ENCODE measurements at places on chromosomes 4 and X.

- no peak for DNase-seq
Measured at GRCh38 chr4:187094144-187094543, 370.5 kb upstream of the FAT1 start.

GRCh38 chr4:116217781-116218180 is 867.6 kb downstream of the TRAM1L1 start:
- no peak for DNase-seq

DNA sequence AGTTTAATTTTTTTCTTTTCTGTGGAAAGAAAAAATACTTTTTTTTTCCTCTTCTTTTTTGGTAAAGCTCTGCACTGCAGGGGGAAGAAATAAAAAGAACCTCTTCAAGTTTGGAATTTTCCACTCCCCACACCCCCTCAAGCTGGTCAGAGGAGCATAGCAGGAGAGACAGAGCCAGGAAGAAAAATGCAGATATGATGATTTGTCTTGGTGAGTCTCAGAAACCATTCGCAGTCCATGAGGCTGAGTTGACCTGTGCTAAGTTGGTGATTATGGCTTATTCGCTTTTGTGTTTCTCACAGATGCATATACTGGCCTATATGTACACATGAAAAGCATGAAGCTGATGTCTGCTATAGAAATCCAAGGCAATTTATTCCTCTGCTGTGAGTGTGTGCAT is 205.9 kb downstream of the LDB2 start:
- no peak for DNase-seq

DNA sequence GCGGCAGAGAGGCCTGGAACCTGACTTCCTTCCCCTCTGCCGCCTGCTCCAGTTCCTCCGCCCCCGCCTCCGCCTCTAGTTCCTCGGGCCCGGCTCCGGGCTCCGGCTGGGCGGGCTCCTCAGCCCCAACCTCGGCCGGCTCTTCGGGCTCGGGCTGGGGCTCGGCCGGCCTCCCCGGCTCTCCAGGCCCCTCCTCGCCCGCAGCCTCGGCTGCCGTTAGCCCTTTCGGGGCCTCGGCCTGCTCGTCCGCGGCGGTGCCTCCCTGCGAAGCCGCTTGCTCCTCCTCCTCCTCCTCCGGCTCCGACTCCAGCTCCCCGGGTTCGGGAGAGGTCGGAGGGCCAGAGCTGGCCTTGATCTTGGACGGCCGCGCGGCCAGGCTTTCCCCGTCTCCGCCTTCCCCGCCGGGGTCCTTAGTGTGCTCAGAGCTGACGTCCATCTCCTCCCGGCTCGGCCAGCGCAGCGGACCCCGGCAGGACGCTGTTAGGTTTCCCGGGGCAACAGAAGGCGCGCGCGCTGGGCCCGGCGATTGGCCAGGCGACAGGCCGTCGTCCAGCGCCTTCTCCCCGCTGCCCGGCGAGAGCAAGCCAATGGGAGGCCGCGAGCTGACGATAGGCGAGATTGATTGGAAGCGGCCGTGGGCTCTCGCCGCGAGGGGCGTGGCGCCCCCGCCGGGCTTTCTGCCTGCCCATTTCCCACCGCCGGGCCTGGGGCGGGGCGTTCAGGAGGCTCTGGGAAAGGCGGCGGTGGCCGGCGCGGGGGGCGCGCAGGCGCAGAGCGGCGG is 479 bp upstream of the TADA2B start:
- DNase-seq = peak; percentile 91

DNA sequence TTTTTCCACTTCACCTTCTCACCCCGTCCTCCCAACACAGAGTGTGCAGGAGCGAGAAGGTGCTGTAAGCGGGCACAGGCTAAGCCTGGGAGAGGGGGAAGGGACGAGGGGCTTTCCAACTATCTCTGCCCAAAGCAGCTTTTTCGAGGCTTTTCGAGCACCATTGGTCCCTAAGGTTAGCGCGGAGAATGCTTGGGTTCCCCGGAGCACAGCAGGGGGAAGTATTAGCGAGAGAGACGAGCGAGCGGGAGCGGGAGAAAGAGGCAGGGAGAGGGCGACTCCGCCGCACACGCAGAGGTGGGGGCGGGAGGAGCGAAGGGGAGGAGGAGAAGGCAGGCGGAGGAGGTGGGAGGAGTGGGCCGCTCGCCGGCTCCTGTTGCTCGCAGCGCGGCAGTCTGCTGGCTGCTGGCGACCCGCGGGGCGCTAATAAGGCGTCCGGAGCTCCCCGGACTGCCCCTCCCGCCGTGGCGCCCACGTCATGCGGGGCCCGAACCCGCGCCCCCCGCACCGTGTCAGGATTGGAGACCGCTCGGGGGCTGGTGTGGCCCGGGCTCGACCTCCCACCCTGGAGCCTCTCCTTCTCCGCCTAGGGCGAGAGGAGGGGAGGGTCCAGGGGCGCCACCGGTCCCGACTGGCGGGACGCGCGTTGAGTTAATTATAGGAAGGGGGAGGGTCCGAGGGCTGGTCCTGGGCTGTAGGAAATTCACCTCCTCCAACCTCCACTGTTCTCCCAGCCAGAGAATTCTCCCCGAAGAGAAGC is at the start of gene ADAMTS3:
ADAMTS3 (minus strand) TSS at position 263 of the 760 bp plus-strand sequence. CDS start 459 bp downstream, outside the sequence.
- no peak for DNase-seq

DNA sequence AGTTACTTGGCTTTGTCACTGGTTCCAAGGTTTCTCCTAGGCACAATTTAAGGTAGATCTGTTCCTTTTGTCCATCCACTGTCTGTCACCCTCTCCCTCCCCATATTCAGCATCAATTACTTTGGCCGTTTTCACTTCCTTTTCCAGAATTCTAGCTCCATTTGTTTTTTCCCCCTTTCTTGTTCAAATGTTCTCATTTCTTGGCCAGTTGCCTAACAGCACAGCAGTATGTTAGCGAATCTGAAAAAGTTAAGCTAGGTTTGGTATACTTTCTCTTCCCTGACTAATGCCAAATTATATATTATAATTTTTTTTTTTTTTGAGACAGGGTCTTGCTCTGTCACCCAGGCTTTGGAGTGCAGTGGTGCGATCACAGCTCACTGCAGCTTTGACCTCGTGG is 409.1 kb upstream of the TEX13C start:
- DNase-seq = no peak

DNA sequence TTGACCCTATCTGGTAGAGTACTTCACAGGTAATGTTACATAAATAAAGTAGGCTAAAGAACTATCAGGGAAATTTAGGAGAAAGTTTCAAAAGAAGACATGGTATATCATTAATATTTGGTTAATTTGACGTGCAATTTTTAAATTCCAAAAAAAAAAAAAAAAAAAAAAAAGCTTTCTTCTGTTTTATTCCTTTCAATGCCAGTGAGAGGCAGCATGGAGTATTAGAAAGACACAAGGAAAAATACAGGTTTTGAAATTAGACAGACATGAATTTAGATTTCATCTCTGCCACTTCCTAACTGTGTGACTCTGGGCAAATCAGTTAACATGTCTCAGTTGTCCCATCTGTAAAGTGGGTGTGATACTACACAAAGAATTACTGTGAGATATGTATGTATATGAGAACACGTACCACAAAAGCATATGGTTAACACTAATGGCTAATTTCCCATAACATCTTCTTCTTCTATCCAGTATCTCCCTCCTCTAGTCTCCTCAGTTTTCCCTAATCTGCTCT is 132.5 kb downstream of the GPC3 start:
- no peak for DNase-seq

DNA sequence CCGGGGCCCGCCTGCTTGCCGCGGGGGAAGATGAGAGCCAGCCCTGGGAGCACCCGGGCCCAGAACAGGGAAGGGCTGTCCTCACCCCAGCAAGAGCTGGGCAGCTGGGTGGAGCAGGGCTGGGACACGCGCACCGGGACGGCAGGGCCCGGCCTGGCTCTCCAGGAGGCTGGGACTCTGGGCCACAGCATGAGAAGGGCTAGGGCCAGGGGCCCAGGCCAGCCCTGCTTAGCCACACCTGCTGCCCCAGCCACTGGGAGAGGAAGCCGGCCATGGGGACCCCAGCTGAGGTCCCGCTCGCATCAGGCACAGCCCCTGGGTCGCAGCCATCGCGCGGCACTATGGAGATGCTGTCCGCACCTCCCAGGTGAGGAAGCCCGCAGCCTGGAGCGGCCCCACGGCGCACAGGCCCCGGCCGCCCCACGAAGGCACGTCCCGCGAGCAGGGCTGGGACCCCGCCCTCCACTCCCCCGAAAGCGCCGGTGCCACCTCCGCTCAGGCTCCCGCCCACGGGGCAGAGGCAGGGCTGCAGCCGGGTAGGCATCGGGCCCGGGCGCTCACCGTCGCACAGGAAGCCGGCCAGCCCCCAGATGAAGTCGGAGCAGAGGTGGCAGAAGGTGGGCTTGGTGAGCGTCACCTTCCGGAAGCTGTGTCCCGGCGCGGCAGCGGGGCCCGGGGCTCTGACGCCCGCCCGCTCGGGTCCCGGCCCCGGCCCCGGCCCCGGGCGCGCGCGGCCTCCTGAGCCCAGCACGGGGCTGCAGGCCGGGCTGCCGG is 531 bp downstream of the DGKQ start:
- DNase-seq = no peak

DNA sequence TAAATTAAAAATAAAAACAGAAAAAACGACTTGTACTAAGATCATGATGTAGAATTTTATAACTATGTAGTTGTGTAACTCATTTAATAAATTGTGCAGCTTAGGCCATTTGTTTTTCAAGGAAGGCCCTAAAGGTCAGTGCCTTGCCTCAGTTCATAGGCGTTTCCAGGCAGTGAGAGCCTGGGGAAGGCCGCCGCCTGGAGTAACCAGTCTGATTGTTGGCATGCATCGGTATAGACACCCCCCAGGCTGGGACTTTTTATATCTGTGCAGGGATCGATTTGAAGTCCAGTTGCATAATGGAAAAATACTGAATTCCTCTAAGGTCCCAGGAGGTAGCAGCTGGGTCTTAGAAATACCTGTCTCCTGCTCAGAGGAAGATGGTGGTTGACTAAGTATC is 77.2 kb downstream of the TMEM131L start:
- no peak for DNase-seq

DNA sequence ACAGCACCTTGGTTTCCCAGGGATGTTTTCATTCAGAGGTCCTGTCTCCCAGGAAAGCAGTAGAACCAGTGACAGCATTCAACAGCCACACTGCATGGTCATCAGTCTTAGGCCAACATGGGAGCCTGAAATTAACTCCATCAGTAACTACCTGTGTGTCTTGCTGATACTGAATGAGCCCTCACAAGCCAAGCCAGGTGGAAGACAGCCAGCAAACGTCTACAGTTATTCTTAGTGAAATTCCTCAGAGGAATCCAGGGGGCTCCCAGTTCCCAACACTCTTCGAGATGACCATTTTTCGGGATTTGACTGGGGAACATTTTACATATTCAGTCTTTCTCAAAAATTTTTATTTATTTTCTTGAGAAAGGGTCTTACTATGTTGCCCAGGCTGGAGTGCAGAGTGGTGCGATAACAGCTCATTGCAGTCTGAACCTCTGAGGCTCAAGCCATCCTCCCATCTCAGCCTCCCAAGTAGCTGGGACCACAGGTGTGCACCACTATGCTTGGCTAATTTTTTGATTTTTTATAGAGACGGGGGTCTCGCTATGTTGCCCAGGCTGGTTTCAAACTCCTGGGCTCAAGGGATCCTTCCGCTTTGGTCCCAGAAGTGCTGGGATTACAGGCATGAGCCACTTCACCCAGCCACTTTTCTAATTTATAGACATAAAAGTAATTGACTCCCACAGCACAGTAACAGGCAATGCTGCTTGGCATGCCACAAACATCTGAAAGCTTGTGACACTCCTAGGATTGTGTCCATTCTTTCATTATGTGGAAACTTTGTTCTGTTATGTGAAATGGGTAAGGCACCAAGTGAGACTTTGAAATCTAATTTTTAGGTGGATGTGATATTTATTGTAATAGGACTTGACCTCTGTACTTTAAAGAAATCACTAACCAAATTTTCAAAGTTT is 116.9 kb downstream of the SOWAHB start:
- no peak for DNase-seq

DNA sequence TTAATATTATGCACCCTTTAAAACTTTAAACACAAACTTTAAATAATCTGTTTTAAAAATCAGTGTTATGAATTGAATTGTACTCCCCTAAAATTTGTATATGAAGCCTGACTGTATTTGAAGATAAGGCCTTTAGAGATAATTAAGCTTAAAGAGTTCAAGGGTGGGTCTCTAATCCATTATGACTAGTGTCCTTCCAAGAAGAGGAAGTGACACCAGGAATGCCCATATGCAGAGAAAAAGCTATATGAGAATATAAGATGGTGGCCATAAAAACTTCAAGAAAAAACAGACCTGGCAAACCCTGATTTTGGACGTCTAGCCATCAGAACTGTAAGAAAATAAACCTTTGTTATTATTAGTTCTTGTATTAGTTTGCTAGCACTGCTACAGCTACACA is 29.0 kb downstream of the UGT2A2 start:
- DNase-seq = no peak

- no peak for DNase-seq
Measured at GRCh38 chr4:6769233-6769988, 13.1 kb upstream of the KIAA0232 start.

Measured in LNCaP clone FGC (cell line).